ENCODE measurements at places on chromosomes 4 and X.

- no peak for DNase-seq
These were observed 633.6 kb downstream of the PCDH18 start for GRCh38 chr4:136898590-136899248.

DNA sequence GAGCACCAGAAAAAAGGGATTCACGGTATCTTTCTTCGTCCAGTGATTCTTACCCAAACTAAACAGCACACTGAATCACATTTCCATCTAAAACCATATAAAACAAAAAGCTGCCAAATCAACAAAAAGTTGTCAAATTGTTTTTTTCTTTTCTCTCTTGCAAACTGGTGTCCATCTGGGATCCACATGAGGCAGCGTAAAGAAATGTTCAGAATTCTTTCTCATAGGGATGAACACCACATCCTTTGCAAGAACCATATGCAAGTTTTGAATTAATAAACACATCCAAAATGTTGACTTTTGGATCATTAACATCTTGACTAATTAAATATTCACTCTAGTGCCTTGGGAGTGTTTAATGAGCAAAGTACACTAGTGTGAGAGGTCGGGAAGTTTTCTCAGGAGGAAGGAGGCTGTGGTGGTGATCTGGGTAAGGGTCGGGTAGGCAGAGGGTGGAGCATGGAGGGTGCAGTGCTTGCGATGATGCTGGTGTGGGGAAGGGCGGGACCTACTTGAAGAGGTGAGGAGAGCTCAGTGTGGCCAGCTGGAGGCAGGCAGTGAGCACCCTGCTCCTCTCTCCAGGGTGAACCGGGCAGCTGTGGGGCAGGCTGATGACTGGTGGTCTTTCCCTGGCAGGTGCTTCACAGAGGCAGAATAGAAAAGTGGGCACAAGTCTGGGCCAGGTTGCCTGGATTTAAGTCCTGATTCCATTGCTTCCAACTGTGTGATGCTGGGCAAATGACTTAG lies 72.8 kb downstream of the NSUN7 start:
- peak; percentile 38 for DNase-seq

DNA sequence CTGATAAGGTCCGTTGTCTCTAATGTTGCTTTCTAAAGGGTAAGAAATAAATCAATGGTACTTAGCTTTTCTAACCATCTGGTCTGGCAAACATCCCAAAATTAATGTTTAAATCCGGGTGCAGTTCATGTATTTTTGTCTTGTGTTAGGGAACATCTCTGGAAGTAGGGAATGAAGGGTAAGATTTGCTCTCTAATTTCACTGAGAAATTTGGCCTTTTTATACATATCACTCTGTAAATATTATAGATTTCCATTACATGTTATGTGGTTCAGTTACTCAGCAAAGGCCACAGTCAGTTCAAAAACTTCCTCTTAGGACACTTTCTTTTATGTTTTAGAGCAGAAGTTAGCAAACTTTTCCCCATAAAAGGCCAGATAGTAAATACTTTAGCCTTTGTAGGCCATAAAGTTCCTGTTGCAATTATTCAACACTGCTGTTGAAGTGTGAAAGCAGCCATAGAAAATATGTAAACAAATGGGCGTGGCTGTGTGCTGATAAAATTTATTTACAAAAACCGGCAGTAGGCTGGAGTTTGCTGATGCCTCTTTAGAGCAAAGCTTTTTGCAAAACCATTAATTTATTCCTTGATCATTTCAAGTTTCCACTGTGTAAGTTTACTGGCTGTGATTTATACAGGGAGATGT lies 218.1 kb downstream of the ANTXR2 start:
- no peak for DNase-seq

DNA sequence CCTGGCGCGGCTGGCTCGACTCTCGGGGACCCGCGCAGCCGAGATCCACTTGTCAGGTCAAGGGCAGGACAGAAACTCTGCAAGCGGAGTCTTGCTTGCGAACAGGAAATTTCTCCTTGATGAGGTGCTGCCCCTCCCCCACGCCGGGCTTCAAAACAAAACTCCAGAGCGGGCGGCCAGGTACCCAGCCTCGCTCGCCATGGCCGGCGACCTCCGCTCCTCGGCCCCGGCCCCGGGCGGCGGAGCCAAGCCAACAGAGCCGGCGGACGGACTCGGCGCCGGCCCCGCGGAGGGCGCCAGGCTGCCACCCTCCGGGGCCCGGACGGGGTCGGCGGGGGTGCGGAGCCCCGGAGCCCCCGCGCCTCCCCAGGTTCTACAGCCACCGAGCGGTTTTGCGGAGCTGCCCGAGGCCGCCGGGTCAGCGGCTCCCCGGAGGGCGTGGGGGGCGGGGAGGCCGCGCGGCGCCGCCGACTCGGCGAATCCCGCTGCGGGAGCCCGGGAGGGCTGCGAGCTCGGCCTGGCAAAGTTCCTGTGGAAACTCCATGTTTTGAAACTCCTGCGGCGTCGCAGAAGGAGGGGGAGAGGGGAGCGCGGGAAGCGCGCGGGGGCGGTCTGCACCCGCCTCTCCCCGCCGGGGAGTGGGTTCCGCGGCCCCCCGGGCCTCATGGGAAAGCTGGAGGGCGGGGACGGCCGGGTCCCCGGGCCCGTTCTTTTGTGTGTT lies 11.7 kb upstream of the BCOR start:
- DNase-seq: peak; percentile 72

DNA sequence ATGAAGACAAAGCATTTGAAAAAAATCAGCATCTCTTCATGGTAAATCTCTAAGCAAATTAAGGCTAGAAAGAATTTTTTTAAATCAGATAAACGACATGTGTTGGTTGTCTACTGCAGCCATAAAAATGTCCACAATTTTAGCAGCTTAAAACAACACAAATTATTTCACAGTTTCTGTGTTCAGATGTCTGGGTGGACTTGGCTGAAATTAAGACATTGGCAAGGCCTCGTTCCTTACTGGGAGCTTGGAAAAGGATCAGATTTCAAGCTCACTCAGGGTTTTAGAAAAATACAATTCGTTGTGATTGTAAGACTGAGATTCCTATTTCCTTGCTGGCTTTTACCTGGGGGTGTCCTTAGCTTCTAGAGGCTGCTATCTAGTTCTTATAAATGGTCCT lies 1470.6 kb downstream of the PCDH19 start:
- no peak for DNase-seq

- DNase-seq: no peak
These were observed 33.5 kb downstream of the LIMCH1 start for GRCh38 chr4:41571422-41571821.

DNA sequence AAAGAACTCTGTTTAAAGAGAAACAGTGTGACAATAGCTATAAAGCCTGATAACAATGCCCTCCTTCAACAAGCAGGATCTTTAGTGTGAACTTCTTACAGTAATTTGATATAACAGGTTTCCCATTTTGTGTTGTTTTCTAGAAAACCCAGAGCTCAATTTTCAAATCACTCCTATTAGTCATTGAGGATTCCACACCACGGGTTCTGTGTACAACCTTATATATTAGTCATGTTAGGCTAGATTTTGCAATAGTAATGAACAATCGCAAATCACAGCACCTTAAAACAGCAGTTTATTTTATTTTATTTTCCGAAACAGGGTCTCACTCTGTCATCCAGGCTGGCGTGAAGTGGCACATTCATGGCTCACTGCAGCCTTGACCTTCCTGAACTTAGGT lies 1020.9 kb upstream of the INTU start:
- DNase-seq: no peak

DNA sequence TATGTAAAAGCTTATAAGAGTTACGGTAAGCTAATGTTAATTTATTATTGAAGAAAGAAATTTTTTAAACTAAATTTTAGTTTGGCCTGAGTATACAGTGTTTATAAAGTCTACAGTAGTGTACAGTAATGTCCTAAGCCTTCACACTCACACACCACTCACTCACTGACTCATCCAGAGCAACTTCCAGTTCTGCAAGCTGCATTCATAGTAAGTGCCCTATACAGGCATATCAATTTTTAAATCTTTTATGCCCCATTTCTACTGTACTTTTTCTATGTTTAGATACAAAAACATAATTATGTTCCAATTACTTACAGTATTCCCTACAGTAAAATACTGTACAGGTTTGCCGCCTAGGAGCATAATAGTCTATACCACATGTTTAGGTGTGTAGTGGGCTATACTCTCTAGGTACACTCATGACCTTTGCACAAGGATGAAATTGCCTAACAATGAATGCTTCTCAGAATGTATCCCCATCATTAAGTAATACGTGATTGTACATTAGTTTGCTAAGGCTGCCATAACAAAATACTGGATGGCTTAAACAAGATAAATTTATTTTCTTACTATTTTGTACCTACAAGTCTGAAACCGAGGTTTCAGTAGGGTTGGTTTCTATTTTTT lies 333.8 kb upstream of the PCDH7 start:
- DNase-seq: no peak

DNA sequence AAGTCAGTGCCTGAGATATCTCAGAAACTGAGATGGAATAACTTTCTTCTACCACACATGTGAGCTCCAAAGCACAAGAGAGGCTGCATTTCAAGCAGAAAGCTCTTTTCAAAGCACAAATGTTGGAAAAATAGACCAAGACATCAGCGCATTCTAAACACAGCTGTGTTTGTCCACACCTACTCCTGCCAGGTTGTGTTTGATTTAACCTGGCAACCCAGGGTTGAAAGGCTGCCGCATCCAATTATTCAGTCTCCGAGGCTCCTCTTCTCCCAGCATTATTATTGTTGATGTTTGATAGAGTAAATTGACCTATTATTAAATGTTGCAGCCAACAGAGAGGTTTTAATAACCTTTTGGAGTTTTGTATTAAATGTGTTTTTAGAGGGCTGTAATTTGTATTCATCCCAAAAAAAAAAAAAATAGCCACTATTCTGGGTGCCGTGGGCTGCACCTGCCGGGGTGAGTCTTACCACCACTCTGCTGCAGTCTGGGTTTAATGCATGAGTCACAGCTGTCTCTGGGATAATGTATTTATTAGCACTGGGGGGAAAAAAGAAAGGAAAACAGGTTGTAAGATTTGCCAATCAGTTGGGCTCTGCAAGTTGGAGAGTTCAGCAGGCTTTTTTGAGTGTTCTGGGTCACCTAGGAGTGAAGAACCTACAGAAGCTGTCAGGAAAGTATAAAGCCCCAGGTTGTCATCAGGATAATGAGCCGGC lies 105.2 kb upstream of the NOCT start:
- DNase-seq: no peak

- no peak for DNase-seq
These were observed 7.2 kb upstream of the TMEM255A start for GRCh38 chrX:120318411-120318810.

DNA sequence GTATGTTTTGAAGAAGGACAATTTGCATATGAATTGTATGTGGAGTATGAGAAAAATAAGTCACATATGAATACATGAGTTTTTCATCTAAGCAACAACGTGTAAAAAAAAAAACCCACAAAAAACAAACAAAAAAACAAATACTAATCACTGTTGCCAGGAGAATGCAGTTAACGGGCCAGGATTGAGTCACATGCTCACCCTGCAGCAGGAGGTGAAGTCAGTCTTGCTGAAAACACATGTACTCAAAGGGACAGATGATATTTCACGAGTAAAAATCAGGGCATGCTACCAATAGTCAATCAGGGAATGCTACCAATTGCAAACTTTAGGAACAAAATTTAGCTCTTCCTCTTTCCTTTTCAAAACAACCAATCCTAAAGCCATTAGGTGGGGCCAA lies 10.4 kb upstream of the DCLK2 start:
- DNase-seq: no peak

- no peak for DNase-seq
These were observed 343.3 kb upstream of the FRG1 start for GRCh38 chr4:189597341-189597740.

DNA sequence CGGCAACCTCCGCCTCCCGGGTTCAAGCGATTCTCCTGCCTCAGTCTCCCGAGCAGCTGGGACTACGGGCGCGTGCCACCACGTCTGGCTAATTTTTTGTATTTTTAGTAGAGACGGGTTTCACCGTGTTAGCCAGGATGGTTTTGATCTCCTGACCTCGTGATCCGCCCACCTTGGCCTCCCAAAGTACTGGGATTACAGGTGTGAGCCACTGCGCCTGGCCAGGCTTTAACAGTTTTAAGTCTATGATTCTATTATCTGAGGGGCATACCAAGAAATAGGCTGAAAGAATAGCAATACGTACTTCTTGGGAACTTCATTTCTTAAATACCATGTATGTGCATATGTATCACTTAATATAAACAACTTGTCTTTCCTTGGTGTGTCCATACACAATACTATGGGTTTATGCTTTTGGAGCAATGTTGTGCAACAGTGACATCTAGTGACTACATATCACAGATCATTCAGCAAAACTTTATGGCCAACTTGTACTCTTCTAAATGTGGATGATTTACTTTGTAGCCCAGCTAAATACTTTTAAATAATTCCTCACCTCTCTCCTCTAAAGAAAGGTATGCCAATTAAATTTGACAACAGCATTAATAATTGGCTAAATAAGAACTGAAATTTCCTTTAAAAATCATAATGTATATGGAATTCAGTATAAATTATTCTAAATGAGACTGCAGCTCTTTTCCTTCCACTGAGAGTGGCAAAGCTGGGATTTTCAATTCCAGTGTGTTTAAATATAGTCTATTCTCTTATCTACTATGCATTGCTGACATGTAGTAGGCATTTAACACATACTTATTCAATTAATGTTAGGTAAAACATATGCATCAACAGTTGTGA lies 10.4 kb downstream of the SLC9B1 start:
- DNase-seq: no peak

GRCh38 chr4:99947608-99948007 lies 1.2 kb upstream of the DNAJB14 start:
- DNase-seq: no peak

DNA sequence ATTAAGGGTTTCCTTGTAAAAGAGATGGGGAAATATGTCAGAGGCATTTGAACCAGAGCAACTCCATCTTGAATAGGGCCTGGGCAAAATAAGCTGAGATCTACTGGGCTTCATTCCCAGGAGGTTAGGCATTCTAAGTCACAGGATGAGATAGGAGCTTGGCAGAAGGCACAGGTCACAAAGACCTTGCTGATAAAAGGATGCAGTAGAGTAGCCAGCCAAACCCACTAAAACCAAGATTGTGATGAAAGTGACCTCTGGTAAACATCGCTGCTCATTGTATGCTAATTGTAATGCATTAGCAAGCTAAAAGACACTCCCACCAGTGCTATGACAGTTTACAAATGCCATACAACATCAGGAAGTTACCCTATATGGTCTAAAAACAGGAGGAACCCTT lies 1390.3 kb downstream of the RAPGEF2 start:
- no peak for DNase-seq

- no peak for DNase-seq
These were observed 255 bp upstream of the CNOT6L start for GRCh38 chr4:77819404-77819842.

DNA sequence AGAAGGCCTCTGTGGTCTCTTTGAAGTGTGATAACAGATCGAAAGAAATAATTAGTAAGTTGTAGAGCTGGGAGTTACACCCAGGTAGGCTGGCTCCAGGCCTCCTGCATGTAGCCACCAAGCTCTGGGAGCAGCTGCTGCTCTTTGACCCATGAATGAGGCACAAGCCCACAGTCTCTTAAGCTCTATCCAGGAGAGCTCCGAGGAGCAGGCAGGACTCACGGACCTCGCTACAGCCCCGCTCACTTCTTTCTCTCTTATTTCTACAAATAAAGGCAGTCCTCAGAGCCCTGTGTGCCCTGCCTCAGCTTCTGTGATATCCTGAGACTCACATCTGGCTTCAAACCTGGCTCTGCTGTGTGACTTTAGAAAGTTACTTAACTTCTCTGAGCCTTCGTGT lies 86.9 kb downstream of the EVC start:
- no peak for DNase-seq

GRCh38 chr4:89397441-89397840 lies 89.8 kb upstream of the GPRIN3 start:
- no peak for DNase-seq

All from right atrium auricular region (tissue), 2 donors.